Activated CD8-positive, alpha-beta memory T cell treated with anti-CD3 and anti-CD28 coated beads, Interleukin-2, amount 50 U/mL, for 48 hours (primary cell): ENCODE measurements at places on chromosomes 16 and 17.

GRCh38 chr17:20275653-20276052, 191.7 kb downstream of the LGALS9B start:
- DNase-seq, result no peak

GRCh38 chr16:2964475-2965336, 631 bp downstream of the KREMEN2 start:
- DNase-seq, result peak; percentile 84

- no peak for DNase-seq
These were observed at the start of gene ADAD2 for GRCh38 chr16:84190731-84191388. Gene ADAD2, plus strand, starts transcription at chr16:84191157. Its CDS starts 74 bp downstream, at chr16:84191231.

GRCh38 chr16:17939723-17940122, 396.8 kb downstream of the NPIPA8 start:
- no peak for DNase-seq

GRCh38 chr17:33324736-33325135, 31.6 kb upstream of the ASIC2 start:
- no peak for DNase-seq

GRCh38 chr16:83958137-83958845, 5.3 kb downstream of the OSGIN1 start:
- DNase-seq, result no peak

GRCh38 chr17:72406498-72406897, 285.7 kb downstream of the SOX9 start:
- DNase-seq, result no peak

DNA sequence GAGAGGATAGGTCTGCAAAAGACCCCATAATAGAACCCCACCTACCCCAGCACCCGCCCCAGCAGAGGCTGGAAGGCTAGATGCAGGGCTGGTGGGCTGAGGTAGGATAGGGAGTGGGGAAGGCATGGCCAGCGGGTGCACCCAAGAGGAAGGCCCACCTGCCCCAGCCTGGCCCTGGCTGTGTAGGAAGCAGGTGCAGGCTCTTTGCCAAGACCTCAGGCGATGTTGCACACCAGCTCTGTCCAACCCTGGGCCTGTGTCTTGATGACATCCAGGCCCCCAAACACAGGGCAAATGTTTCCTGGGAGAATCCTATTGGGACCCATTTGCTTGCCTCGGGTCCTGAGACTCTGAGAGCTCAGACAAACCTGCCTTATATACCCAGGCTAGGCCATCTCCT, 12.2 kb downstream of the UNC119 start:
- no peak for DNase-seq

GRCh38 chr16:31214708-31215286, 878 bp downstream of the TRIM72 start:
- DNase-seq, result no peak

DNA sequence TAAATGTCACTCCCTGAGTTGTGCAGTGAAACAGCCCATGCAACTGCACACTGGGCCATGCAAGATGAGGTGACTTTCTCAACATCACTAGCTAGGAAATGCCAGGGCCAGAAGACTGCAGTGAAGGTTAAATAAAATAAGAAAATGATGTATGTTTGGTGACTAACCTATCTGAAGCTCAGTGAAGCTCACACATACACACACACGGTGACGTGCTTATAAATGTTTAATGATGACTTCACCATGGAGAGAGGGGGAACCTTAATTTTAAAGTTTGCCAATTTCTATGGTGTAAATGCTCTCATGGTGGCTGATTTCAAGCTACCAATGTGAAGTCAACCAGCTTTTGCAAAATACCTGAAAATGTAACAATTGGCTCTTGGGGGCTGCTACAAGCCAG, 166.4 kb downstream of the MAF start:
- no peak for DNase-seq

DNA sequence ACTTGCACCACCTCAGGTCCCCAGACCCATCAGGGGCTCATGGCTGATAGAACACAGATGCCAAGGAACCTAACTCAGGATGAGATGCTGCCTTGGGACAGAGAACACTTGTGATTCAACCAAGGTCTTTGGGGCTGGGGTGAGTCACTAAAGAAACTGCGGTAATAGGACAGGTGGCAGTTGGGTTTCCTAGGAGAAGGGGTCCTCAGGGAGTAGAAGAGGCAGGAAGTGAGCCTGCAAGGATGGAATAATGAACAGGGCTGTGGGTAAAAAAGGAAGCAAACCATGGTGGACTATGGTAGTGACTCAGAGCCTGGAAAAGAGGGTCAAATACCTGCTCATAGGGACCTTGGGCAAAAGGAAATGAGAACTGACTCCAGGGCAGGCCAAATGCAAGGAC, 6.5 kb upstream of the PNPO start:
- no peak for DNase-seq

DNA sequence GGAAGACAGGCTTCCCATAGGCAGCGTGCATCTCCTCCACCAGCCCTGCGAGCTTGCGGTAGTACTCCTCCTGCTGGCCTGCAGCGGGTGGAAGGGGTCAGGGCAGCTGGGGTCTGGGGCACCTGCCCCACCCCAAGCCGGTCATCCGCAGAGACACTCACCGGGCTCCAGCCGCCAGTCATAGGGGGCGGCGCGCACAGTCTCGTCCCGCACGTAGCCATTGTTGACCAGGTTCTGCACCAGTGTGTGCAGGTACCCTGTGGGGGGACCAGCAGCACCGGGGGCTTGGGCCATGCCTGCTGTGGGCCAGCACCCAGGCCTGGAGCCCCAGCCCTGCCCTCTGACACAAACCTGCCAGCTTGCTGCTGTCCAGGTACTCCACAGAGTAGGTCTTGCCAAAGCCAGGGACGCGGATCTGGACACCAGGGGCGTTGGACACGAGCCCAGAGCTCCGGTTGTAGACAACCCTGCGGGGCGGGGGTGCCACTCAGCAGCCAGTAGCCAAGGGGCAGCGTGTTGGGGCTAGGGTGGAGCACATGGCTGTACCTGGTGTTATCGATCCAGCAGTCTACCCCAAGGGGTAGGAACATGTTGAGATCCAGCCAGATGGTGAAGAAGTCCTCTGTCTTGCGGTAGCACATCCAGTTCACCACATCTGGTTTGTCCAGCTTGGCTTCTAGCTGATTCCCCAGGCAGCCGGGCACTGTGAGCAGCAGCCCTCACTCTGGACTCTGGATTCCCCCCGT, 1.2 kb downstream of the LCAT start:
- DNase-seq, result no peak

GRCh38 chr17:76920364-76921139, 52.3 kb downstream of the MGAT5B start:
- DNase-seq, result no peak

GRCh38 chr16:13378151-13378550, 476.8 kb downstream of the SHISA9 start:
- DNase-seq, result no peak

GRCh38 chr16:79480056-79480455, 120.5 kb downstream of the MAF start:
- DNase-seq, result no peak

- no peak for DNase-seq
These were observed 1.3 kb upstream of the PSMB3 start for GRCh38 chr17:38751144-38751807.

GRCh38 chr16:53433509-53433908, 762 bp upstream of the RBL2 start:
- DNase-seq, result no peak

- DNase-seq, result no peak
These were observed 12.7 kb downstream of the TMEM11 start for GRCh38 chr17:21201298-21201595.

- no peak for DNase-seq
These were observed 12.2 kb upstream of the C16orf54 start for GRCh38 chr16:29757950-29758466.

DNA sequence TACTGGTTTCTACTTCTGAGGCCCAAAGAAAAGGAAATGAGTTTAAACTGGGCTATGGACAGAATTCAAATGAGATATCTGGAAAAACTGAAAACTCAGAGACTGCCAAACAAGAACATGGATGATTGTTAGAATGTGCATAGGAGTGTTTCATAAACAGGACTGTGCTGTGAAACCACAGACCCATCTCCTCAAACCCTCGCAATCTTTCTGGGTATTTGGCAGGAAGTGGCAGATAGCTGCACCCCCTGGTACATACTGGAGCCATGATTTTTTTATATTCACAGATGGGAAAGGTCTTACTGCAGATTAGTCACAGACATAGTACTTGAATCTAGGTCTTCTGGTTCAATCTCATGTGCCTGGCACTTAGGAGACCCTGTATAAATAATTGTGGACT, 145.0 kb downstream of the CCDC182 start:
- DNase-seq, result no peak

DNA sequence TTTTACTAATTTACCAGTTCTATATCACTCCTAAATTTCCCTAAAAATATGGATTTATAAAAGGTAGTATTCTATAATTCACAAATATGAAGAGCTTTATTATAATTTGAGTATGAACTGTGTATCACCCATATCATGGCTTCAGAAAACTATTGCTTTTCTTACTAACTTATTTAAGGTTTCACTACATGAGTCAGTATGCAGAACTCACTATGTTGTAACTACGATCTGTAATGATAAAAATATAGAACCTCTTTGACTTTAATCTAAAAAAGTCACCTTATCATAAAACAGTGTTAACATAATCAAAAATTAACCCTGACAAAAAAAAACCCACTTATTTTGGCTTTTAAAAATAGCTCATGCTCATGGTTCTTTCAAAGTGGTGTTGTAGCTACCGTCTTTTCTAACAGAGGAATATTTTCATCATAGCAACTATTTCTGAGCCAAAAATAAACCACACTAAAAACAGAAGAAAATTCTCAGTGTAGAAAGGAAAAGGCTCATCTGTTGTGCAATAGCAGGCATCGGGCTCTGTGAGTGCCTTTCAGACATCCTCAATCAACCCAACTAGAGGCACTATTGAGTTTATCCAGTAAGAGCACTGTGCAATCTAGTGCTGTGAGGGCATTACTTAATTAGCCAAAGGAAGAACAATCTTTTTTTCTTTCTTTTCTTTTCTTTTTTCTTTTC, 42.1 kb downstream of the ITGAM start:
- DNase-seq, result no peak

DNA sequence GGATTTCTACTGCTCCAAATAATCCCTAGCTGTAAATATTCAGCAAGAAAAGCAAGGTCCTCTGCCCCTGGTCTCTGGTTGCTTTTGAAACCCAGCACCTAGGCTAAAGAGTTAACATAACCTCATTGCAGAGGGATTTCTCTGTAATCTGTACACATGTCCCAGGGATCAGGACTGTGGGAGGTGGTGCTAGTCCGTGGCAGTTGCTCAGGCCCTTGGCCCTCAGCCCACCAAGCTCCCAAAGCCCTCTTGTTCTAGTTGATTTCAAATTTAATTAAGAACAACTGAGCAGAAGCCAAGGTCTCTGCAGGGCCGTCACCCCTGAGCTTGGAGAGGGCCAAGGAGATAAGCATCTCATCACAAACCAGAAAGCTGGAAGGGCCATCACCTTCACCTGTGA, 181.1 kb downstream of the SOX9 start:
- no peak for DNase-seq

- DNase-seq, result no peak
These were observed 52.3 kb upstream of the ARL6IP1 start for GRCh38 chr16:18853694-18854093.

DNA sequence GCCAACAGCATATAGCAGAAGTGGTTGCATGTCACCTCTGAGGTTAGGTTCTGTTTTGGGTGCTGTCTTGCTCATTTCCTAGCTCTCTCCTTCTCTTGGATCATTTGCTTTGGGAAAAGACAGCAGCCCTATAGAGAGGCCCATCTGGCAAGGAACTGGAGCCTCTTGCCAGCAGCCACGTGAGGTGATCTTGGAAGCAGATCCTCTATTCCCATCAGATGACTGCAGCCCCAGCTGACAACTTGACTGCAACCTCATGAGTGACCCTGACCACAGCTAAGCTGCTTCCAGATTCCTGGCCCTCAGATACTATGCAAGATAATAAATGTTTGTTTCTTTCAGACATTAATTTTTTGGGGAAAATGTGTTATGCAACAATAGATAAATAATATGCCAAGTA, 213.3 kb upstream of the HS3ST4 start:
- no peak for DNase-seq

DNA sequence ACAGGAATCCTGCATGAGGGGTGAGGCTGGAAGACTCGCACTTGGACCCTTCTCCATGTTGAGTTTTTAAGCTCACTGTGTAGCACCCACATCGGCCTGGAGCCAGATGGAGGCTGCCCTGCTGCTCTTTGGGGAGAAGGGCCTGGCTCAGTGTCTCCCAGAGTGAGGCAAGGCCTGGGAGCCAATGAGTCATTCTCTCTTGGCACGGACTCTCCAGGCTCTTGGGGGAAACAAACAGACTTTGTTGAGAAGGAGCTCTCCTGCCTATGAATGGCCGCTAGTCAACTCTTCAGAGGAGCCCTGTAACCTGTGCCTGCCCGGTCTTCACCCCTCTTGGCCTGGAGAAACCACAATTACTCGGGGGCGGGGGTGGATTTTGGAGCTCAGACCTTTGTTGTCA, 50.8 kb upstream of the MAF start:
- no peak for DNase-seq

- DNase-seq, result no peak
These were observed 2.7 kb downstream of the METRN start for GRCh38 chr16:717450-718245.

- DNase-seq, result no peak
These were observed 21.4 kb downstream of the WSB1 start for GRCh38 chr17:27315322-27315721.

- no peak for DNase-seq
These were observed 33.1 kb upstream of the NF1 start for GRCh38 chr17:31061678-31062077.

DNA sequence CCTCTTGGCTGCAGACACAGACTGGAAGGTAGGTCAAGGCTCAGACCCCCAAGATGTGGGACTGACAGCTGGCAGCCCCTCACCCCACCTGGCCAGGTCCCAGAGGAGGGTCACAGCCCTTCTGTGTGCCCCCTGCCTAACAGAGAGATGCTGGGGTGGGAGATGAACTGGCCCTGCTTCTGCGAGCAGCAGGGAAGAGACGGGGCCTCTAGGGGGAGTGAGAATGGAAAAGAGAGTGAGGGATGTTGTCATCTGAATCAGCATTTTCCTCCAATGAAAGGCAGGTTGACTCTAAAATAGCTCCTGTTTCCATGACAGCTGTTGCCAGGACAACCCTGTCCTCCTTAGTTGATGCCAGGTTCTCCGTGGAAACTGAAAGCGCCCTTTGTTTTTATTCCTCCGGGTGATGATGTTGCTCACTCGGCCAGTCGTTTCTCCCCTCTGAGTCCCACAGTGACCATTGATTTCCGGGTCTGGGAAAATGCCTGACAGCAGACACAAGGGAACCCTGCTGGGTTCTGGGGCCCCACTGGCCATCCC, 4.9 kb upstream of the NDRG4 start:
- no peak for DNase-seq

GRCh38 chr16:48918520-48919258, 308.7 kb upstream of the N4BP1 start:
- DNase-seq, result no peak

DNA sequence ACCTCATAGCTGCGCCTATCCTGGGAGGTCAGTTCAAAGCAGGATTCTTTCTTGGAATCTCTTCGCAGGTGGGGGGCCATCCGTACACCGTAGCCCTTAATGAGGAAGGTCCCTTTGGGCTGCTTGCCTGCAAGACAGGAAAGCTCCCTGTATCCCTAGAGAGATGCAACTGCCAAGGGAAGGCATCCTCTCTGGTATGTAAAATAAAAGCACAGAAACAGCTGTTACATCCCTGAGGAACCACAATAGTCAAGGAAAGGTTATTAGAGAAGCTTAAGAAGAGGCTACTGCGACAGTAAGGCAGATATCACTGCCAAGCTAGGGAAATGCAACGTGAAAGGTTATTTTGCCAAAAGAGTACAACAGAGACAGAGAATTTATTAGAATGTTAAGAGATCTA, 77.2 kb downstream of the SNX11 start:
- no peak for DNase-seq

GRCh38 chr17:57699751-57700219, 45.3 kb downstream of the CCDC182 start:
- no peak for DNase-seq
